ENCODE measurements at places on chromosomes 6 and 20.

DNA sequence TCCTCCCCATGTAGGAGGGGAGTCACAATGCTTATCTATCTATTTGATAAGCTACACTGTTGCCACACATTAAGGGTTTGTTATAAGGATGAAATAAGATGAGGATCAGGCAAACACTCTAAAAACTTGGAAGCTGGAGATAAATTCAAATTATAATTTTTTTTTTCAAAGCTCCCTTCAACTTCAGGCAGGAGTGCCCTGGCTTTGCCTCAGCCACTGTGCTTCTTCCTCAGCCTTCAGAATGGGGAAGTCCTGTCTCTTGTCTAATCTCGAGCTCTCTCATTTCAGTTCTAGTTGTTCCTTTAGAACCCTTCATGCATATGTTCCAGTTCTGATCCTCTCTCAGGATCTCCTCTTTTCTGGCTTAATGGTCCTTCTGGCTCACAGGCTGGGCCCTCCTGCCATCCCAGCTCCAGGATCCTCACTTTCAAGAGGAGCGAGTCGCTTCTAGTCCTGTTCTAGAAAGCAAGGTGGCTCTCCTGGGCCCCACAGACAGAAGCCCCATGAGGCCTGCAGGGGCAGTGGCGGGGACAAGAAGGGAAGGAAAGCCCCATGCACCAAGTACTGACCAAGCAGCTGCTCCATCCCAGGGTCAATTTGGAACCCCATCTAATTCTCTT lies 164.3 kb downstream of the VEGFA start:
- DNase-seq = no peak

DNA sequence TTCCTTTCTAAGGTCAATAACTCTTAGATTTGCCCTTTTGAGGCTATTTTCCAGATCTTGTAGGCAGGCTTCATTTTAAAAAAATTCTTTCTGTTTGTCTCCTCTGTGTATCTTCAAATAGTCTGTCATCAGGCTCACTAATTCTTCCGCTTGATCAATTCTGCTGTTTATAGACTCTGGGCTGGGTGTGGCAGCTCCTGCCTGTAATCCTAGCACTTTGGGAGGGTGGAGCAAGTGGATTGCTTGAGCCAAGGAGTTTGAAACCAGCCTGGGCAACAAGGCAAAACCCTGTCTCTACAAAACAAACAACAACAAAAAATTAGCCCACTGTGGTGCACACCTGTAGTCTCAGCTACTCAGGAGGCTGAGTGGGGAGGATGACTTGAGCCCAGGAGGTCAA lies 40.0 kb upstream of the SCP2D1 start:
- no peak for DNase-seq

- peak; percentile 37 for DNase-seq
Observed at GRCh38 chr6:52227495-52227894, 16.8 kb downstream of the IL17F start.

DNA sequence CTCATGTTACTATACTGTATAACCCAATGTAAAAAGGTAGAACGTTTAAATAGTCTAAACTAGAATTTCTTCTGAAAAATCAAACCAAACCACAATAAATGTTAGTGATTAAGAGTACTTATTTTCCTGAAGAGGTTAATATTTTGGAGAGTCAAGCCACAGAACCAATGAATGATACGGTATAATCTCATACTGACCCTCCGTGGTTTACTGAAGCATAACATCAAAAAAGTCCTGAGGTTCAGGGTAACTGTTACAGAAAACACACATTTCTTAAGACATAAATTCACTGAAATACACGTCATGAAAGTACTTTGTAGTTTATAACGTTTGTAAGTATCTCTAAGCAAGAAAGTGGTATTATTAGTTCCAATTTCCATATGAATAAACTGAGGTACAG lies 28.9 kb downstream of the ESF1 start:
- DNase-seq = no peak

DNA sequence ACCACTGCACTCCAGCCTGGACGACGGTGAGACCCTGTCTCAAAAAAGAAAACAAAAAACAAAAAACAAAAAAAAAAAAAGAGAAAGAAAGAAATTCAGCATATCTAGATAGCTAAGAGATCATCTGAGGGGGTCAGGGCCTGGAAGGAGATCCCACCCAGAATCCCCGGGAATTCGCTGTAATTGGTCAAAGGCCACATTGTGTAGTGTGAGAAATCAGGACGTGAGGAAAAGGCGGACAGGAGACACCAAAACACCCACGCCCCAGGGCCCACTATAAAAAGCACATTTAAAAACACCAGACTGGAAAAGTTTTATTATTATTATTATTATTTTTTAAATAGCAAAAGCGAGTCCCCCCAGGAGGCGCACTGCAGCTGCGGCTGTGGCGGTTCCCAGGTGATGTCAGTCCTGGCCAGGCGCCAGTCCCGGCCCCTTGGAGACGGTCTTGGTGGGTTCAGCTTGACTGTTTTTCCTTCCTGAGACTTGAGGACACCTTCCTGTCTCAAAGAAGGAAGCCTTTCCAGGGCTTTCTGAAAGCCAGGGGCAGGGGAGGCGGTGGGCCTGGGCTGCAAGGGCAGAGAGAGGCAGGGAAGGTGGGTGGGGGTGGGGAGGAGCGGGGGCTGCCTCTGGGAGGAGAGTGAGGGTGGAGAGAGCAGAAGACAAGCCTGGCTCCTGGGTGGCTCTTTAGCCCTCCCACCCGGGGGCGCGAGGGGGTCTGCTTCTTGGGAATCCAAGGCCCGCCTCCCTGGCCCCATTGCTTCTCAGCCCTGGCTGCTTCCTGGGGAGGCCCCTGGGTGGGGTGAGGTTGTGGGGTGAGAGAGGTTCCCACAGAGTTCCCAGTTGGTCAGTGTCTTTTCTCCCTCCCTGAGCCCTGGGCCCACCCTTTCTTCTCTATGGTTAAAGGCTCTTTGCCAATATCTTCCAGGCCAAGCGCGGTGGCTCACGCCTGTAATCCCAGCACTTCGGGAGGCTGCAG lies 14.5 kb downstream of the TCF15 start:
- DNase-seq = no peak

GRCh38 chr6:26507658-26508057 lies 7.6 kb downstream of the BTN1A1 start:
- DNase-seq = no peak

GRCh38 chr6:141988954-141989705 lies 143.6 kb upstream of the GJE1 start:
- no peak for DNase-seq

GRCh38 chr6:142313284-142313683 lies 11.5 kb downstream of the ADGRG6 start:
- no peak for DNase-seq

GRCh38 chr6:5425267-5425666 lies 164.0 kb downstream of the FARS2 start:
- DNase-seq = no peak

- no peak for DNase-seq
Observed at GRCh38 chr6:12595161-12595811, 121.3 kb upstream of the PHACTR1 start.

DNA sequence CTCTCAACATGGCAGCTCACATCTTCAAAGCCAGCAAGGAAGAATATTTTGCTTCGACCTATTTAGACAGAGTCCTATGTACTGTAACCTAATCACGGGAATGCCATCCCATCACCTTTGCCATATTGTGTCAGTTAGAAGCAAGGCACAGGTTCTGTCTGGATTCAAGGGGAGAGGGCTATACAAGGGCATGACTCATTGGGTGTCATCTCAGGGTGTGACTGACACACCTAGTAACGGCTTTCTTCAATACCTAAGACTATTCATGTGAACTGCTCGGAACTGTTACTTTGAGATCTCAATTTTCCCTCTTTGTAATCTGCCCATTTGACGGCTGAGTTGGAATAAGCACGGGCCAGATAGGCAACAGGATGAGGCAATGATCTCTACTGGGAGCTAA lies 135.6 kb upstream of the HDGFL1 start:
- DNase-seq = no peak

Data from activated CD4-positive, CD25-positive, alpha-beta regulatory T cell treated with anti-CD3 and anti-CD28 coated beads, Interleukin-2, amount 50 U/mL, for 72 hours (primary cell).